Activated T-cell treated with anti-CD3 and anti-CD28 coated beads, Interleukin-2, amount 50 U/mL, for 1 hour (primary cell): ENCODE measurements at places on chromosomes 12 and 14.

- no peak for DNase-seq
These were observed 510.4 kb downstream of the SLC16A7 start for GRCh38 chr12:60106214-60106613.

DNA sequence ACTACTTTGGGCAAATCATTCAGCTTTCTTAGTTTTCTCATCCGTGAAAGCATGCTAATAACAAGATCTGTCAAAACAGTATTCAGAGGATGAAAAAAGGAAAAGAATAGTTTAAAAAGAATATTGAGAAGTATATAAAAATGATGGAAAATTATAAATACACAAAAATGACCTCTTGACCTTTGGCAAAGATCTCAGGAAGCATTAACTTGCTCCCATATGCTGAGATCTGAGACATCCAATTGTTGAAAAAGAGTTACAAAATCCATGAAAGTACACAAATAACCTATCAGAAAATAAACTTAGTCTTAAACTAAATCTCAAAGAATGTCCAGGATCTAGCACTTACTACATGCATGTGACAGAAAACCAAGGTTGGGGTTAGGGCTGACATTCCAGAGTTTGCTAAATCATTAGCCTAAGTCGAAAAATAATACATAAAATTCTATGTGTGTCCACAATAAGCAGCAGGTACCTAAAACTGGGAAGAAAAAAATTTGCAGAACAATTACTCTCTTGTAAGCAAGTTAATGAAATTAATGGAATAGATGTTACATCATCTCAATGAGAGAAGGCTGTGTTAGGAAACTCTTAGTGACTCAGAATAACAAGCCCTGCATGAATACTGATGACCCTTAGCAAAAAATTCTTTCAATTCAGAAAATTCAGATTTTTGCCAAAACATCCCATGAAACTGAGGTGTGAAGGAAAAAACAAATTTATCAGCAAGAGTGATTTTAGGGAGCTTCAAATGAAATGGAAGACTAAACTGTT lies 3.4 kb downstream of the PAH start:
- no peak for DNase-seq

DNA sequence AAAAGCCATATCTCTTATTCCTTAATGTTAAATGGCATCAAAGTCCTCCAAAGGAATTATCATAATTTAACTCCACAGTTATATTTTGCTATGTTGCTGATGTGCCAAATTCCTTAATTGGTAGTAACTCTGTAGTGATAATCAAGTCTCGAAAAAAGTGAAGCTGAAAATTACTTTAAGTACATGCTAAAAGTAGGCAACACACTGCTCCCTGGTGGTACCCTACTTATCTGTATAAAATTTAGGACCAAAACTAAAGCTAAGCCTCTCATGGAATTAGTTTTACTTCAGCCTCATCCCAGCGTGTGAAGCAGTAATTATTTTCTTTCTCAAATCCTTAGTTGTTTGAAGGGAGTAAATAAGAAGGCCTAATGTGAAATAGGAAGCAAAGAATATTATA lies 132.8 kb downstream of the TTLL5 start:
- no peak for DNase-seq

- DNase-seq, result no peak
These were observed 88.5 kb downstream of the GPR135 start for GRCh38 chr14:59376686-59377085.

GRCh38 chr12:124577986-124578385 lies 10.6 kb upstream of the NCOR2 start:
- DNase-seq, result no peak
